ENCODE measurements at places on chromosomes 4 and X. TPM values are rescaled to one million over a fixed set of nuclear protein-coding genes. Genes with fewer than 3 reads are reported as not detected.
A peak's percentile ranks its signal among the peaks of the same experiment; 100 is the strongest.

DNA sequence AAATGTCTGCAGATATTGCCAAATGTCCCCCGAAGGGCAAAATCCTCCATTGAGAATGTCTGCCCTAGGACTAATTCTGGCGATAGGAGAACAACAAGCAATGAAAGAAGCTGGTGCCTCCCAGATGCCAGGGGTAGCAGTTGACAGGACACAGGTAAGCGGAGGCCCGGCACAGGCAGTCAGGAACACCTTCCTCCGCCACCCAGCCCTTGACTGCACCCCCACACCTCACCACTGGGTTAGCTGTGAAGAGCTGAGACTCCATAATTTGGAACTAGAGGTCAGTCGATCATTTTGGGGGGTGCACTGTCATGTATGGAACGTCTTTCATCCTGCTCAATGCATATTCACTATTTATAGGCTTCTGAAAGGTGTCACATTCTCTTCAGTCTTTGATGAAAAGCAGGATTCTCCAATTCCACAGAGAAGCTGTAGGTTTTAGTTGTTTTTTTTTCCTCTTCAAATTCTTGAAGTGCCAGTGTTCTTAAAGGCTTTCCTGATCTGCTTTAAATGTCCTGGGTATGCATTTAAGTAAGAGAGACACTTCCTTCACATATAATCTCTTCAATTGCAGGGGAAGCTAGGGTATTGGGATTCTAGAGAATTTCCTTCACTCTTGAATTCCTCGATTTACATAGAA is 111.6 kb upstream of the ZFP42 start:
- H3K4me1 ChIP-seq: no peaks in the 10 kb centered on the region
- DNase-seq: no peak
- no peak overlapping the region for H3K27ac ChIP-seq
- no peak overlapping the region for H3K4me3 ChIP-seq
- no peaks in the 10 kb centered on the region for H3K27me3 ChIP-seq

The SPIN2B gene
- polyA plus RNA-seq: 15.0 TPM

The FGD1 gene
- 6.0 TPM for polyA plus RNA-seq

- no peak for DNase-seq
- no peaks in the 10 kb centered on the region for H3K4me1 ChIP-seq
- no peaks in the 10 kb centered on the region for H3K27me3 ChIP-seq
- H3K36me3 ChIP-seq: no peaks in the 10 kb centered on the region
- no peak overlapping the region for H3K27ac ChIP-seq
These were observed 344 bp downstream of the OR13H1 start for GRCh38 chrX:131544218-131544617.

The VGLL1 gene
- polyA plus RNA-seq: not detected

GRCh38 chrX:154025230-154025629 is 5.5 kb upstream of the IRAK1 start:
- DNase-seq: peak; percentile 47
- H3K4me1 ChIP-seq: peaks cover 20% of the 10 kb centered on the region
- no peak overlapping the region for H3K4me3 ChIP-seq
- H3K27me3 ChIP-seq: no peaks in the 10 kb centered on the region
- H3K27ac ChIP-seq: peak overlapping the region; percentile 39

- H3K4me1 ChIP-seq: no peaks in the 10 kb centered on the region
- no peak overlapping the region for H3K4me3 ChIP-seq
- H3K27ac ChIP-seq: no peak overlapping the region
These were observed 1294.9 kb downstream of the ADGRL3 start for GRCh38 chr4:62495032-62495431.

The HSD17B13 gene
- not detected for polyA plus RNA-seq

GRCh38 chrX:31706466-31706865 is 634.6 kb upstream of the FTHL17 start:
- H3K27me3 ChIP-seq: no peaks in the 10 kb centered on the region
- H3K27ac ChIP-seq: no peak overlapping the region
- H3K4me3 ChIP-seq: no peak overlapping the region
- no peaks in the 10 kb centered on the region for H3K36me3 ChIP-seq
- DNase-seq: no peak

GRCh38 chrX:25083661-25084060 is 67.9 kb upstream of the ARX start:
- no peak overlapping the region for H3K27ac ChIP-seq
- DNase-seq: peak; percentile 7
- no peak overlapping the region for H3K4me3 ChIP-seq
- H3K27me3 ChIP-seq: no peaks in the 10 kb centered on the region
- H3K4me1 ChIP-seq: no peaks in the 10 kb centered on the region
- H3K36me3 ChIP-seq: no peaks in the 10 kb centered on the region

DNA sequence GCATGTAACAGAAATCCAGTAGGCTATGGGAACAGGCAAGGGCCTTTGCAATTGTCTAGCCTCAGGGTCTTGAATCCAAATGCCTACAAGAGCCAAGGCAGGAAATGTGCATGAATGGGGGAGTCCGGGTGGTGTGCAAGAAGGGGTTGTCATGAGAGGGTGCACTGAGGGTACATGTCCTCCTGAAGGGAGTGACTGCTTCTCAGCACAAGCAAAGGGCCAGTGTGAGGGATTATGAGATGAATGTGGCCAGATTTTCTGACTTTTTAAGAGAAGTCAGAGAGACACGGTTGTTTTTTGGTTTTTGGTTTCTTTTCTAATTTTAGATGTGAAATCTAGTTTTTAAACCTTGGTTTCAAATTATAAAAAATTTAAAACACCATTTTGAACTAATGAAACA is 76.5 kb upstream of the LSM6 start:
- no peak overlapping the region for H3K4me3 ChIP-seq
- no peak for DNase-seq
- H3K4me1 ChIP-seq: no peaks in the 10 kb centered on the region
- H3K27ac ChIP-seq: no peak overlapping the region
- H3K36me3 ChIP-seq: no peaks in the 10 kb centered on the region
- H3K27me3 ChIP-seq: no peaks in the 10 kb centered on the region
